CD4-positive, alpha-beta T cell treated with Interleukin-21 for 1 hour (primary cell): ENCODE measurements at places on chromosomes 16 and 17.

GRCh38 chr17:39697961-39698360 lies 1.9 kb upstream of the ERBB2 start:
- no peak for DNase-seq

- no peak for DNase-seq
Observed at GRCh38 chr17:65527857-65528591, 33.4 kb downstream of the AXIN2 start.

- no peak for DNase-seq
Observed at GRCh38 chr17:6347776-6348175, 87.1 kb downstream of the AIPL1 start.

- DNase-seq: no peak
Observed at GRCh38 chr17:69560987-69561441, 146.5 kb downstream of the MAP2K6 start.

DNA sequence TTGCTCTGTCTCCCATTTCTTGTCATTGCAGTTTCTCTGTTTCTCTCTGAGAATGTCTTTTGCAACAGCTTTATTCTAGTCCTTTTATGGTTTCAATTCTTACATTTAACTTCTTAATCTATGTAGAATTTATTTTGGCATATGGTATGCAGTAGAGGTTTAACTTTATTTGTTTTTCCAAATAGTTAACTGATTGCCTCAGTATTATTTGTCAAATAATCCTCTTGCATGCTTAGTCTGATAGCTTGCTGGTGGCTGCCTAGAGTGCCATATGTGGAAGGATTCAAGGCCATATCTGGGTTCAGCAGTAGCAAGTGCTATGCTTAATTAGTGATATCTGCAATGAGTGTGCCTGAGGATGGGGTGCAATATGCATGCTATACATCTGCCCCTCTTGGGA lies 6.9 kb downstream of the SNTB2 start:
- no peak for DNase-seq

DNA sequence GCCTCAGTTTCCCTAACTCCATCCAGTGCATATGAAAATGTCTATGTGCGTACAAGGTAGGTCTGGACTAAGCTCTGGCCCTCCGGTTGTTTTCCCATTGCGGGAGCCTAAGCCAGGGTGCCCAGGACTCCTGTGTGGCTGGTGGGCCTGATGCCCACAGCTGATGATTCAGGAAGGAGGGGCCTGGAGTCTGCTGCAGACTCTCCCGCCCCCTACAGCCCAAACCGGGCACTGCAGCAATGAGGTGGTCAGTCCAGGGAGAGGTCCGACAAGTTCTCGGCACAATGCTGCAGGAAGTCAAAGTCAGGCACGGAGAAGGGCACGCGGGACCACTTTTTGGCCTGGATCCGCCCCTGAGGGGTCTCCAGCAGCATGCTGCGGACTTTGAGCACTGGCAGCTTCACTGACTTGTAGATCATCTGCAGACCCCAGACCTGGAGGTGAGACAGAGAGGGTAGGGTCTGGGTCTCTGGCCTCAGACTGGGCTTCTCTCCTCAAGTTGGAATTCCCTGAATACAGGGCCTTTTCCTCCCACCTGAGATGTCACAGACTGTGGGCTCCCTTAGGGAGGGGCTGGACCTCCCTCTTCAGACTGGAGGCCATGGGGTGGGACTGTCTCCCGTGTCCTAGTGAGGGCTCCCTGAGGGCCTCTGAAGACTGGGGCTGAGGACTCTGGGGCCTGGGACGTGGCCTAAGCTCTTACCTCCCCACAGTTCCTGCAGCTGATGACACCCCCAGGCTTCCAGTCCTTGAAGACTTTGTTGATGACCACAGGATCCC lies 3.4 kb upstream of the ZNF385C start:
- peak; percentile 60 for DNase-seq

DNA sequence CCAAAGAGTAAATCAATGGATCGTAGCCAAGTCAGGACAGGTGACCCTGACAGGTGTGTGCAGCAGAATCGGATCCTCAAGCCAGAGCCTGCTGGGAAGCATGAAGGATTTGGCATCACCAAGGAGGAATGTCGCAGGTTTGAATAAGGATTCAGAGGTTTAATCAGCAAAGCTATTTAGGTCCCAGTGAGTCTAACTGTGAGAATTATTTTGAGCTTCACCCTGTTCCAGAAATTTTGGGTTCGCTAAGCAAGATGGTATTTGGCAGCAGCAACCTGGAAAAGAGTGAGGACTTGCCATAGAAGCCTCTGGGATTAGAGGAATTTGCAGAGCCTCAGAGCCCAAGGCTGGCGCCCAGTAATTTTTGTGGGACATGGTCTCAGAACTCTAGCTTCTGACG lies 173.0 kb downstream of the CCDC182 start:
- no peak for DNase-seq
